ENCODE measurements at places on chromosomes 6 and 20.
A peak's percentile ranks its signal among the peaks of the same experiment; 100 is the strongest.

- no peak for DNase-seq
These were observed 57.9 kb downstream of the ELOVL5 start for GRCh38 chr6:53290537-53291510.

- DNase-seq, result no peak
These were observed 127.7 kb downstream of the KLHL32 start for GRCh38 chr6:97052152-97052787.

DNA sequence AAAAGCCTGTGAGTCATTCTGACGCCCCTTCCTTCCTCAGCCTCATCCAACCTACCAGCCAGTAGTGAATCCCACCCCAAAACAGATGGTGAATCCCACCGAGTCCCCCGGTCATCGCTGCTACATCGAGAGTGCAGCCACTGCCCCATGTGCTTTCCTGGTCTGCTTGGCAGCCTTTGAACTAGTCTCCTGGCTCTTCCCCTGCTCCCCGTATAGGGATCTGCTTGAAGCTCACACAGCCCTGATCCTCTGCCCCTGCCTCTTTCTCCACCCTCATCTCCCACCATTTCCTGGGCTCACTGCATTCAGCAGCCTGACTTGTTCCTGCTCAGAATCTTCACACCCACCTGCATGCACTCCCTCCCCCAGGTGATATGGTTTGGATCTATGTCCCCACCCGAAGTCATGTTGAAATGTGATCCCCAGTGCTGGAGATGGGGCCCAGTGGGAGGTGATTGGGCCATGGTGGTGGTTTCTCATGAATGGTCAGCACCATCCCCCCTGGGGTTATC is 14.6 kb downstream of the SYNJ2 start:
- no peak for DNase-seq

DNA sequence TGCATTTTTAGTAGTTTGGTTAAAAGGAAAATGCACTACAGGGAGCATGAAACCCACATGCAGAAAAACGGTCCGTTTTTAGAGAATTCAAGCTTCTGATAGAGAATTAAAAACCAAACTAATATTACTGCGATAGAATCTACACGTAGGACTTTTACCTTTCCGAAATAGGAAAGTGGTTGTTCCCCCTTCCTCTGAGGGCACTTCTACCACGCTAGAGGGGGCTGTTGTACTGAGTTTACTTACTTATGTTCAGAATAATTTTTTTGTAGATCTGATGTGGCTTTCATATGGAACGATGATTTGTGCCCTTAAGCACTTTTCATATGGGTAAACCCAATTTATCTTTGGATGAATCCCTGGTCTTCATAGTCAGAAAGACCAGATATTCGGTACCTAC is 264.3 kb upstream of the PLN start:
- peak; percentile 69 for DNase-seq

GRCh38 chr6:168089186-168090063 is 10.4 kb upstream of the FRMD1 start:
- no peak for DNase-seq

DNA sequence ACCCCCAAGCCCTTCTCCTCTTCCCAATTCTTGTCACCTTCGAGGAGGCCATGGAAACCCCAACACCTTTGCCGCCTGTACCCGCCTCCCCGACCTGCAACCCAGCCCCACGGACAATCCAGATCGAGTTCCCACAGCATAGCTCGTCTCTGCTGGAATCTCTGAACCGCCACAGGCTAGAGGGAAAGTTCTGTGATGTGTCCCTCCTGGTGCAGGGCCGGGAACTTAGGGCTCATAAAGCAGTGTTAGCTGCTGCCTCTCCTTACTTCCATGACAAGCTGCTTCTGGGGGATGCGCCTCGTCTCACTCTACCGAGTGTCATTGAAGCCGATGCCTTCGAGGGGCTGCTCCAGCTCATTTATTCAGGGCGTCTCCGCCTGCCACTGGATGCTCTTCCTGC is 675 bp downstream of the ZBTB9 start:
- no peak for DNase-seq

GRCh38 chr6:53623497-53623896 is 42.1 kb downstream of the KLHL31 start:
- DNase-seq, result peak; percentile 100

DNA sequence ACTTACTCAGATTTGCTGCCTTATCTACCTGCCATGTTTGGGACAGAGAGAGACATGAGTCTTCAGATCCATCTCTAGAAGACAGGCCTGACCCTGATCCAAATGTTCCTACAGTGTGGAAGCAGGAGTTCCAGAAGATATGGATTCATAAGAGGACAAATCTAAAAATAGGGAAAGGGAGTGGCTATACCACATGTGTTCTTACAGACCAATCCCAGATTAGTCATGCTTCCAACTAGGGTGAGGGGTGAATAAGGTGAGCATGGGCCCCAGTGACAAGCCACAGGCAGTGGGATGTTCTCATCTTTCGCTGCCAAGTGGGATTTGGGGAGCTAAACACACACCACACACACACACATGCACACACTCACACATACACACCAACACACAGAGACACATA is 670.7 kb upstream of the CITED2 start:
- DNase-seq, result no peak

DNA sequence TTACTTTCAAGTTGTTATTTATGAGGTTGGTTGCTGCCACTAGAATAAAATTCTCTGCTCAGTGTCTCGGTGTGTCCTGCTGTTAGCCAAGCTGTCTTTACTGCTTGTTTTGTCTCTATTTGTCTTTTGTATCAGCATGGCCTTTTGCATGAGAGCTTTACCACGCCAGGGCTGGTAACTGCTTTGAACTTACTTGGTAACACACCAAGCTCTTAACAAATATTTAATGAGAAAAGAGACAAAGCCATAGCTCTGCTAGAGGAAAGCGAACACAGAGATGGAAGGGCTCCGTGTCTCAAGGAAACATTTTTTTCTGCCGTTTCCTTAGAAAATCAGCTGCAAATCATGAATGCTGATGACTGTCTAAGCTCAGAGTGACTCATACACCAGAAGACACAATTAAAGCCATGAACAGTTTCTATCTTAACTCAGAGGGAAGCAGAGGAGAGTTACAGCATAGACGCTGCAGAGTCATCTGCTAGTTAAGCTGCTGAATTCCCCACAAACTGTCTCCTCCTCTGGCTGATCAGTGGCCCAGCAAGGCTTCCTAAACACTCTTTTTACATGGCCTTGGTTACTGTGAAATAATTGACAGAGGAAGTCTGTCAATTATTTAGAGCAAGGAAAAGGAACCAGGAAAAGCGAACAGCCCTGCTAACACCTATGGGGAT is 44.8 kb downstream of the AGPAT4 start:
- DNase-seq, result no peak

DNA sequence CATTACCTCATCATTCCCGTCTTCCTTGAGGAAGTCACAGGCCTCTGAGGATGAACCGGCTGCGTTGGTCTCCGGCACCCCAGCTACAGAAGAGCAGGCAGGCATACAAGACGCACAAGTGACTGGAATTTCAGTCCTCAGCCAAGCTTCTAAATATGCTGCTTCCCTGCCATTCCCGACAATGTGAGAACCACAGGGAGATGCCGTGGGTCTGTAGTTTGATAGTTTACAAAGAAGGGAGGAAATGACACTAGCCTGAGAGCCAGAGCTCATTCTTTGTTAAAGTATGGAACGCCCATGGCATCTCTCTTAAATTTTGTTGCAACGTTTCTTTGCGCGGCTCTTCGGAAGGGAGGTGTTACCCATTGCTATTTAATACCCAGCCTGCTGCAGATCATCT is 25.7 kb downstream of the HEBP2 start:
- DNase-seq, result no peak

GRCh38 chr6:158056804-158057203 is 75.1 kb downstream of the SYNJ2 start:
- DNase-seq, result no peak

GRCh38 chr20:44092551-44093248 is 94.3 kb downstream of the JPH2 start:
- peak; percentile 48 for DNase-seq

DNA sequence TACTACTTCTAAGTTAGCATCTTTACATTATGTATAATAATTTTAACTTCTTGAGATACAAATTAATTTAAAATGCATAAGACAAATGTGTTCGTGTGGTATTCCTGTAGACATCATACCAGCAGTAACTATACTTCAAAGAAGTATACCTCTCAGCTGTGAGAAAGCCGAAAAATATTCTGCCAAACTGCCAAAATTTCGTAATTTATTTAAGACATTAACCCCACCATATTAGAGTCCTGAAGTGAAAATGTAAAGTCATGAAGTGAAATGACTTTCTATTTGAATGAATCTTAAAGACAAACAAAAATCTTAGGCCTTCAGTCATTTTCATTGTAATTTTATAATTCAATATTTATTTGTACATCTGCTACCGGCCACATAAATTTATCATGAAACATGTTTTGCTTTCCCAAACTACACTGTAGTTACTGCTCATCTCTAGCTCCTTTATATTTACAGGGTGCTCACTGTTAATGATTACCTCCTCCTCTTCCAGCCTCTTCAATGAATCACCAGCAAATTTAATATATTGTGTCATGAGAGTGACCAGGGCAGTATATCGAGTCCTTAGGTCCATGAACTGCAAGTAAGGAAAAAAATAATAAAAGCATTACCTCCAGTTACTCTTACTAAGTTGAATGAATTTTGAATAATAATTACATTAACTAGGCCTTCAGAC is 18.5 kb downstream of the DST start:
- DNase-seq, result no peak

DNA sequence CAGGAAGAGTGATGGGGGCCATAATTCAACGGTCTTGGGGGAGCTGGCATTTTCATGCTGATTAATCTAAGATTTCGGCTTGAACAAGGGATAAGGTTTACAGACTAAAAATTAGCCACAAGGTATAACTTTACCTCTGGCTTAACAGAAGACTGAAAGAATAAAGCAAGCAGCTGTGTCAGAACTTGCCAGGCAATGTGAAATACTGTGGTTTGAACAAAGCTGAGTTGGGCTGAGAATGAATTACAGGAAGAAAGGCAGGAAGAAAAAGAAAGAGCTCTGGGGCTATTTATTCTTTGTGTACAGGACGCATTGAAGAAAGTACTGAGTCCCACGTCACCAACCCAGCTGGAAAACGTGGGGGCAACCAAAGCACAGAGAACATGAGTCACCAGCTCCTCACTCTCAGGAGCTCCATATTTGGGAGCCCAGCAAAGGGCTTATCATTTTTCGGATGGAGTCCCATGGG is 121.5 kb upstream of the NEDD9 start:
- no peak for DNase-seq

GRCh38 chr6:117142142-117142541 is 123.2 kb upstream of the VGLL2 start:
- DNase-seq, result no peak

GRCh38 chr6:109740787-109741186 is 49.7 kb downstream of the FIG4 start:
- DNase-seq, result no peak

DNA sequence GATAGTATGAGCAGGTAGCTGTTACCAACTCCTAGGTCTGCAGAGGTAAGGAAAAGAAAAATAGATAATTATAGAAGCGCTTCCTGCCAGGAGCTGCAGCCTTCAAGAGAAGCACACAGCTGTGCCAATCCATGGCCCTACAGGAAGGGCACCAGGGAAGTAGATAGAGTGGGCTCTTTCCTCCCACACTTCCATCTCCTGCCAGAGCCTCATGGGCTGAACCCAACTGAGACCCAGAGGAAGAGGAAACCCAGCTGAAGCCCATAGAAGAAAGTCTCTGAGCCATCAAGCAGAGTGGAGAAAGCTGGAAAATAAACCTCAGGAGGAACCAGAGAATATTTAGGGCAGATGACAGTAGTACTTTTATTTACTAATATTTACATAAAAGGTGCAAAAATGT is 146.7 kb upstream of the ATXN1 start:
- no peak for DNase-seq

- DNase-seq, result no peak
These were observed 460.4 kb upstream of the PLCB4 start for GRCh38 chr20:8608470-8608869.

DNA sequence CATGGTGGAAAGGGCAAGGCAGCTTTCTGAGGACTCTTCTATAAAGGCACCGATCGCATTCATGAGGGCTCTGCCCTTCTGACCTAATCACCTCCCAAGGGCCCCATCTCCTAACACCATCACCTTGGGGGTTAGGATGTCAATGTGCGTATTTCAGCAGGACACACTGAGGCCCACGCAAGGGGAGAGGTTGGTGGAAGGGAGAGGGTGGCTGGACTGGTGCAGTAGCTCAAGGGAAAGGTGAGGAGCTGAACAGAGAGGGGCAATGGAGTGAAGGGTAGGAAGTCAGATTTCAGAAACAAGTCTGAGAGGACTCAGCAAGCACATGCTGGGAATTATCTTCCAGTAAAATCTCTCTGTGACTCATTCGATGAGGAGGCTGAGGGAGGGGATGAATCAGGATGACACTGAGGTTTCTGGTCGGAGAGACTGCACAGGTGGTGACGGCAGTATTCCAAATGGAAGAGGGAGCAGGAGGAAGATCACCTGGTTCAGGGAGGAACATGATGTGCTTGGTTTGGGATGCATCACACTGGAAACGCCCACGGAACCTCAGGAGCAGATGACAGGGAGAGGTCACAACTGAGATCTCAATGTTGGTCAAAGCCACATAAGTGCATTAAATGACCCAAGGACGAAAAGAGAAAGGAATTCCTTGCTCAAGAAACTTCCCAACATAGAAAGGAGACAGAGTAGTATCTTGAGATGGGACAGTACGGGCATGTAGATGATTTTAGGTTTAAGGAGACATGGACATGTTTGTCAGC is 67.1 kb downstream of the TFAP2A start:
- no peak for DNase-seq

DNA sequence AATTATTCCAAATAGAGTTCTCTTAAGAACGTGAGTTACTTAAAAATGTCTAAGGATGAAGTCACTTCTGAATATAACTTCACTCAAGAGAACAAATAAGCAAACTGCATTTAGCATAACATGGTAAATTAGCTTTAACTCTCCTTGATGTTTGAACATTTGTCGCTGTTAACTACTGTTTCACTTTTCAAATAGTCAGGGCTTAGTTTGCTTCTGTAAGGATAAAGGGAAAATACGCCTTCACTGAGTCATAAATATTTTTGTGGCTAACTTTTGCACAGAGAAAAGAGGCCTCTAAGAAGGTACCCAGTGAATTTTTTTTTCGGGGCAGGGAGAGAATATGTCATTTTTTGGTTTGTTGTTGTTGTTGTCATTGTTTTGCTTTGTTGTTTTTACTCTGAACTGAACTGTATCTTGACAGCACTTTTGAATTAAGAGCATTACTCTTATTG is 8.1 kb downstream of the PTPN1 start:
- DNase-seq, result no peak

DNA sequence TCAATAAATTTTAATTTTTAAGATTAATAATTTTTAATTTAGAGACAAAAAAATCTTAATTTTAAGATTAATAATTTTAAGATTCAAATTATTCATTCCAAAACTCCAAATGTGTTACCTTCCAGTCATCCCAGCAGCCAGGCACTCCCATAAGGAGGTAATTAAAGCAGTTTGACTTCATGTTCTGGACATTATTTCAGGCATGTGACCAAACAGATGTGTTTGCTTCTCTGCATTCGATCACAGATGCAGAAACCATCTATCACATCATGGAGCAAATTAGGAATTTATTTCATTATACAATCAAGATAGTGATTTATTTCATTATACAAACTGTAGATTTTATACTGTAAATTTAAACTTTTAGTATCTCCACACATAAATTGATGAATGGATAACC is 150.3 kb downstream of the AKAP7 start:
- DNase-seq, result no peak
